ENCODE measurements at places on chromosomes 12 and 14.

DNA sequence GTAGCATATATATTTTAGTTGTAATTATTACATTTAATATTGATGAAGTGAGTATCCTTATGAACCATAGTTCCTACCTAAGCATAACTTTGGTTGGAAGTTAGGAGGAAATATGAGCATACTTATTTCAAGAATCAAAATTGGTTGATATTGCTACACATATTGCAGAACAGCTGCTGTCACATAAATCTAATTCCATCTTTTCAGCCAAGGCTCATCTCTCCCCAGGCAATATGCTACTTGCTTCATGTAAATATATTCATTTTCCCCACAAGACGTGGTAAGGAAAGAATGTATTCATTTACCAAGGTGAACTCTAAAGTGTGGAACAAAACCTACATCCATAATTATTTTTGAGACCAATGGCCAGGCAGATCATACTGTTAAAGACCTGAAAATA lies 62.5 kb upstream of the HIF1A start:
- no peak for DNase-seq

- DNase-seq = no peak
Measured at GRCh38 chr14:56885825-56886224, 75.5 kb upstream of the OTX2 start.

GRCh38 chr14:64960762-64961276 lies 11.3 kb downstream of the RAB15 start:
- DNase-seq = no peak

GRCh38 chr12:116727261-116727660 lies 10.6 kb downstream of the SPRING1 start:
- DNase-seq = no peak

DNA sequence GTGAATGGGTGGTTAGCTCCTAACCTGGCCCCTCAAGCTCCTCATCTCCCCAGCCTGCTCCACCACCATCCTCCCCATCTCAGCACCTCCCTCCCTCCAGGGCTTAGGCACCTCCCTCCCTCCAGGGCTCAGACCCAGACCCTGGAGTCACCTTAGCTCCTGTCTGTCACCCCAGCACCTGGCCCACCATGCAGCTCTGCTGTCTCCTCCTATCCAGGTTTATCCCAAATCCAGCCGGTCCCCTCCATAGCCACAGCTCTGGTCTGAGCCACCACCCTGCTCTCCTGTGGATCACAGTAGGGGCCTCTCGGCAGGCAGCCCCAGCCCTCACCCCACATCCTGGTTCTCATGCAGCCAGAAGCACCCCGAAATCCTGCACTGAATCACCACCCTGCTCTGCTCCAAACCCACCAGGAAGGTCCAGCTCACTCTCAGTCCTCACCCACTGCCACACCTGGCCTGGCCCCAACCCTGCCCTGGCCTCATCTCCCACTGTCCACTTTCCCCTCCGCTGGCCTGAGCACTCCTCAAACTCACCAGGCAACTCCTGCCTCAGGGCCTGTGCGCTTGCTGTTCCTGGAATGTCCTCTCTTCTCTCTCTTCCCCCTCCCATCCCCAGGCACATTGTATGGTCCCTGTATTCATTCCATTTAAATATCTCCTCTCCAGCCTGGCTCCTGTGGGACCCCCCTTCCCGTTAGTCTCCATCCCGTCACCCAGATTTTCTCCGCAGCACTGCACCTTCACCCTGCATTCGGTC lies 62.6 kb downstream of the DIO3 start:
- no peak for DNase-seq

GRCh38 chr14:55976219-55976618 lies 142.0 kb upstream of the PELI2 start:
- DNase-seq = no peak

DNA sequence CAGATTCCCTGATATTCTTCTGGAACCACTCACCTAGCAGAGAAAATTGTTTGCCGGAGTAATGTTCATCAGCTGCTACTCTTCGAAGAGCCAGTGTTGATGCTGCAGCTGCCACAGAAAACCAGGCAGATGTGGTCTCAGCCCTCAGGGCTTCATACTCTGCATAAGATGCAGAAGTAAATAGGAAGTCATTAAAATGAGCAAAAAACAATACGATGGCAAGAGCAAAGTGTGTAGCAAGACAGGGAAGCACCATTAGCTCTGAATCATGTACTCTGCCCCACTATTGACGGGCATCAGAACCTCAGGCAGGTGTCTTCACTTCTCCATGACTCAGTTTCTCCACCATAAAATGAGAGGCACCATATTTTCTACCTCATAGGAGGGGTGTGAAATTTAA lies 991.6 kb upstream of the TMEM132C start:
- no peak for DNase-seq

DNA sequence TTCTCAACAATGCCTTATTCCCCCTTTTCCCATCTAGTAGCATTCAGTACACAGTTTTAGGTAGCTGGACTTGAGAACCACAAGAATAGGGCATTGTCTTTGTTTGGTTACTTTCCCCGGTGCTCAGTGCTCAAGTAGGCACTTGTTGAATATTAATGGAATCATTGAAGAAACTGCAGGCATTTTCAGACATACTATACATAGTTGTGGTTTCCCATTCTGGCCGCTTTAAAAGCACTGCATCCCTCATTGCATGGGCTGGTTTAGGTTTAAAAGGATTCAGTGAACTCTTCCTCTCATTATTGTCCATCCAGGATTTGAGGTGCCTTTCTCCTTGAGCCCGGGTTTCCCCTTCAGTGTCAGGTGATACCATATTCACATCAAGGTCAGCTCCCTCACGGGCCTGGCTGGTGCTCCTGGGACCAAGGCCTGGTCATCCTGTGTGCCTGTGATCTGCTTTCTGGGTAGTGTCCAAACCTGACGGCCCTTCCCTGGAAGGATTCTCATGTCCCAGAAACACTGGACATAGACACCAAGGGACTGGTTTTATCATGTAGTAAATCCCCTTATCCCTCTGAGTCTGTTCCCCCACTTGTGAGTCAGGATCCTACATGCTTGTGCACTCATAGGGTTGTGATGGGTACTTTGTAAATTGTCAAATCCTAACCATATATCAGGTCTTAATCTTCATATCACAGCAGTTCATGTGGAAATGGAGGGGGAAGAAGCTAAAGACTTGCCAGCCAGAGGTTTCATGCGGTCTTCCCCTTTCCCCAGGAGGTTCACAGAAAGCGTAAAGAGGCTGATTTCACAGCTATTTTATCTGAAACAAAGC lies 7.4 kb downstream of the TCP11L2 start:
- DNase-seq = peak; percentile 82

DNA sequence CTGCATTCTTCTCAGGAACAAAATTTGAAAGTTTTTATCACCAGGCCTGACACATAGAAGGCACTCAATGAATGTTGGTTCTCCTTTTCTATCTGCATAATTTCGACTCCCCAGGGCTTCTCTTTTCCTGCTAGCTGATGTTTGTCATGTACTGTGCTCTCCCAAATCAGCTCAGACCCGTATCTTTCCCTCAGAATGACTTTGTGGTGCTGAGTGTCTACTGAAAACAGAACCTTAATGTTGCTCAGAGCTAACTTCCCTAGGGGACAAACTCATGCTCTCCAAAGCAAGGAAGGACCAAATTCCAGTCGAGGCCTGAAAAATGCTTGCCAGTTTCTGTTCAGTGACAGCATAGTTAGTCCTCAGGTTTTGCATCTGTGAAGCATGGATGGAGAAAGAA lies 1.9 kb downstream of the ARHGDIB start:
- DNase-seq = peak; percentile 42

GRCh38 chr12:69055706-69056105 lies 122.7 kb upstream of the CPM start:
- no peak for DNase-seq

- peak; percentile 63 for DNase-seq
Measured at GRCh38 chr12:52006726-52007157, at the start of gene TAMALIN. Gene TAMALIN, plus strand, starts transcription at chr12:52006946. Its CDS starts 74 bp downstream, at chr12:52007020.

DNA sequence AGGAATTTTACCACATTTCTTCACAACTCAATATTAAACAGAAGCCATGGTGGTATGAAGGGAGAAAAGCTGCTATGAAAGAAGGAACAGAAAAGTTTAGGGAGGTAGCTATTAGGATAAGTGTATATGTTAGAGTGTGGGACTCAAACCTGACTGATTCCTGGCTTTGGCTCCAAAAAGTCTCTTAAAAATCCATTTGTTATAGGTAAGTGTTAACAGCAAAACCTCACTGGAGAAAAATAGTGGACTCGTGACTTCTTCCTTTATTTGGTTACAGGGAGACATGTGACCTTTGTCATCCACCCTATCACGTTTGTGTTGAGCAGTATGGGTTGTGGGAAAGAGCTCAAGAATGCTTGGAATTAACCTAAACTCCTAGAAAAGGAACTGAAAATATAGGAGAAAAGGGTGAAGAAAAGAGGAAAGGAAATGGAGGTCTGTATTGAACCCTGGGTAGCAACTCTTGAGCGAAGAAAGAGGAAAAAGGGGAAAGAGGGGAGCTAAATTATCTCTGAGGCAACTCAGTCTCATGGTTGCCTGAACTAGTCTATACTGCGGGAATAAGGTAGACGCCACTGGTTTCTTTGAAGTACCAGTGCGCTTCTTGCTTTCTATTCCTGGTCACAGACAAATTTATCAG lies 3.6 kb upstream of the EID3 start:
- DNase-seq = peak; percentile 44

DNA sequence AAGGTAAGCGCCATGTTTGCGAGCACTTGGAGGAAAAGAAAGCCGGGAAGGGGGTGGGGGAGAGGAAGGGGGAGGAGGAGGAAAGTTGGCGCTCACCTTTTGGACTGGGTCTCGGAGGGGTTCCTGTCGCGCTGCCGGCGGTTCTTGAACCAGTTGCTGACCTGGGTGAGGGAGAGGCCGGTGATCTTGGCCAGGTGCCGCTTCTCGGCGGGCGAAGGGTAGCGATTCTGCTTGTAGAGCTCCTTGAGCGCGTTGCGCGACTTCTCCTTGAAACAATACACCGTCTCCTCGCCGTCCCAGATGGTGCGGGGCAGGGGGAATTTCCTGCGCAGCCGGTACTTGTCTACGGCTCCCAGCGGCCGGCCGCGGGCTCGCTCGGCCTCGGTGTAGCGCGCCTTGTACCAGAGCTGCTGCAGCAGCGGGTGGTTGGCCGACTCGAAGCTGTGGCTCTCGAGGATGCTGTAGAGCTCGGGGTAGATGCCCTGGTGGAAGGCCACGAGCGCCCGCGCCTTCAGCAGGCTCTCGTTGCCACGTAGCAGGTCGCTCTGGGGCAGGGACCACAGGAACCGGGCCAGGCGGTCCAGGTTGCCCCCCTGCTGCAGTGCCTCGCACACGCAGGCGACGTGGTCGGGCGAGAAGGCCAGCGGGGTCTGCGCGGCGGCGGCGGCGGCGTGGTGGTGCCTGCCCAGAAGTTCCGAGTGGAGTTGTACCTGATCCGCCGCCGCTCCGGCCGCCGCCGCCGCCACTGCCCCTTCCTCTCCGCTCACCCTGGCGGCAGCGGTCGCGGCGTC lies 840 bp downstream of the SIX4 start:
- peak; percentile 51 for DNase-seq

GRCh38 chr12:26399381-26399780 lies 204.0 kb downstream of the SSPN start:
- DNase-seq = no peak

DNA sequence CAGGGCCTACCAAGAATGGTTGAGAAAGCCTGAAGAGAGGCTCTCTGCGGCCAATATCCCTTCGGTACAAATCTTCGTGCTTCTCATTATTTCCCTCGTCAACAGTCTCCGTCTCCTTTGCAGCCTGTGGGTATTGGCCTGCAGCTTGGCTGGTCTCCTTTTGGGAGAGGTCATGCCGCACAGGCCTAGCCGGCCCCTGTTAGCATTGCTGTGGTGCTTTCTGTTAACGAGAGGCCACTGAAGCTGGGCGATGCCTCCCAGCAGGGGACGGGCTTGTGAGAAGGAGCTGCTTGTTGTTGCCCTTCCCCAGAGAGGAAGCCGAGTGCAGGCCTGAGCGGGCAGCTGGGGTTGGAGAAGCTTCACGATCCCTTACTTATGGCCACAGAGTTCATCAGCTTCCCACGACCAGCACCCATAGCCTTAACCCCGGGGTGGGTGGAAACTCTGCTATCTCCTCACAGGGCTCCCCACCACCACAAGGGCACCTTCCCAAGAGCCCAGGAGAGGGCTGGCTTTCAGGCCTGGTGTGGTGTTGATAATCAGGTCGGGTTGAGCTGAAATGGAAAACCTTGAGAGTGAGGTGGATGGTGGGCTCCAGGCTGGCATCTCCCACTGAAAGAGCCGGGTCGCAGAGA lies 228.6 kb downstream of the ZFP36L1 start:
- no peak for DNase-seq

Data from fibroblast of skin of back (primary cell).